ENCODE measurements at places on chromosomes 1 and 21.

GRCh38 chr21:25903607-25904006, 168.8 kb downstream of the GABPA start:
- DNase-seq = no peak

DNA sequence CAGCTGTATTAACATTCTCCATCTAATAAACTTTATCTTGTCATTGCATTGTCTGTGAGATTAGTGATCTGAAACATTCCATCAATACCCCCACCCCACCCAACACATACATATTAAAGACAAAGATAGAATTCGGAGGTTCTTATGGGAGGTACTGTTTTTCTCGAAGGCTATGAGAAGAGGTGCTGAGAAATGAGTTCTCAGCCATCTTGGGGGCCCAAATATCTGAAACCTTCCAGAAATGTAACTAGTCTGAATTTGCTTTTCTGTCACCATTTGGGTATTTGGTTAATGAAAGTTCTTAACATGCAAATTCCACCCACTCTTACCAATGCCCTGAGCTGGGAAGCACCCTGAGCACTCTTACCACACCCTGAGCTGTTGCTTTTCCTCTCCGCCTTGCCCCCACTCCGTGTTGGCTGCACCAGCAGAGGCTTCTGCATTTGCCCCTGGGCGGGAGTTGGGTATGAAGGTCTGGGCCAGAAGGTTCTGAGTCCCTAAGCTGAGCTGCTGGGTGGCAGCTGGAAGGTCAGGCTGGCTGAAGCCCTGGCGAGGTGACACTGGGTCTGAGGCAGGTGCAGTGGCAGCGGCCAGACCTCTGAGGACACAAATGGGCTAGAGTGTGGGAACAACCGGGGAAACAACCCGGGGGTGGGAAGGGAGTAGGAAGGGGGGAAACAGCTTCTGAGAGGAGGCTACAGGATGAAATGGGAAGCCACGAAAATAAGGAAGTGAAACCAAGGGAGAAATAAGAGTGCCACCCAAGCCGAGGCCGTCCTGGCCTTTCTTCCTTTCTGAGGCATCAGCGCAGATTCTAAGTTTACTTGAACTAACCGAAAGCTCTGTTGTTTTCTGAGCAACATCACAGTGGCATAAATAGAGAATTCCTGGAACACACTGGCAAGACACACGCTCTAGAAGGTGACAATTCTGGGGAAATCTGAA, 26.3 kb upstream of the IER5 start:
- peak; percentile 61 for DNase-seq

- no peak for DNase-seq
These were observed 96.1 kb downstream of the TRABD2B start for GRCh38 chr1:47901001-47901575.

GRCh38 chr1:64471218-64472039, 1.5 kb downstream of the CACHD1 start:
- DNase-seq = no peak

- no peak for DNase-seq
These were observed 97.3 kb downstream of the USP25 start for GRCh38 chr21:15826908-15827601.

- no peak for DNase-seq
These were observed 87.9 kb upstream of the LMO4 start for GRCh38 chr1:87240661-87241285.

- no peak for DNase-seq
These were observed 600.5 kb downstream of the KCNT2 start for GRCh38 chr1:196007763-196008162.

DNA sequence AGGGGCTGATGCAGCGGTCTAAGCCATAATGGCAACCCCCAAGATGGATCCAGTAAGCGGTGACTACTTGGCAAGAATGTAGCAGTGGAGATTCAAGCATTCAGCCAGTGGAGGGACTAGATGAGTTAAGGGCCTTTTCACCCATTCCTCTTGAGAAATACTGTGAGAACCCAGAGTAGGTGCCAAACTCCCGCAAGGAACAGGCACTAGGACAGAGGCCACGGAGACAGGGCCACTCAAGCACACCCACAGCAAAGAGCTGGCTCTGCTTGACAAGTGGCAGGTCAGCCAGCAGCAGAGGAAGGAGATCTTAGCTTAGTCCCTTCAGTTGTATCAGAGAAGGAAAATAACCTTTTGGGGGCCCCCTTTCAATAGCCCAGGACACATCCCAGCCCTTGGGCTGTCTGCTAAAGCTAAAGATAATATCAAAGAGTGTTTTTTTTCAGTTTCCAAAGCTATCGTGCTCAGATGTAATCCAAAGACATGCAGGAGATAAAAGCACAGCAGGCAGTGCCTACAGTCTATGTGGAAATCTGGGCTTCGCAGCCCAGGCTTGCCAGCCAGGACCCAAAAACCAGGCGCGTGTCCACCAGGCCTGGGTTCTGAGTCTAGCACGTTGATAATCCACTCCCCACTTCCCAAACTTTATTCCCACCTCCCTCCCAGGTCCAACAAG, 62.0 kb upstream of the GOLT1A start:
- DNase-seq = no peak

- no peak for DNase-seq
These were observed 1.7 kb upstream of the ATP1A4 start for GRCh38 chr1:160149716-160150115.

Data from germinal center (tissue), 1 donor.